ENCODE measurements at places on chromosomes 6 and 20.

- DNase-seq = no peak
- no peaks in the 10 kb centered on the region for H3K36me3 ChIP-seq
- no peak overlapping the region for H3K4me3 ChIP-seq
- H3K27me3 ChIP-seq = no peaks in the 10 kb centered on the region
Measured at GRCh38 chr20:7695635-7696034, 244.6 kb downstream of the HAO1 start.

DNA sequence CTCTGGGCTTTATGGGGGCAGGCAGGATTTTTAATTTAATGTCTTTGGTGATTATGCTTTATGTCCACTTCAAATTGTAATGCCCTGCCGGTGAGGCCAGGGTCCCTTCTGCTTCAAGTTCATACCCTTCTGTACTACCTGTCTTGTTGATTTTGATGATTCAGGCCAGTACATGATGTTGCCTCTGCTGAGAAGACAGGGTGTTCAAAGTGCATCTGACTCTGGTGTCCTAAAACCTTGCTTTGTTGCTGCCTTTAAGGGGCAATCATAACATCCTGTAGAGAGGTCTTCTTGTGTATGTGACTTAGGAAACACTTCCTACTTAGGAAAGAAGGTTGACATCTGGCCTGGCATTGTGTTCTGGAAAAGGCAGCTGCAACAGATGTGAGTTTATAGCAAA, 113.2 kb downstream of the TMEM170B start:
- no peak for DNase-seq
- H3K27me3 ChIP-seq = no peaks in the 10 kb centered on the region
- no peak overlapping the region for H3K4me3 ChIP-seq
- H3K36me3 ChIP-seq = no peaks in the 10 kb centered on the region

DNA sequence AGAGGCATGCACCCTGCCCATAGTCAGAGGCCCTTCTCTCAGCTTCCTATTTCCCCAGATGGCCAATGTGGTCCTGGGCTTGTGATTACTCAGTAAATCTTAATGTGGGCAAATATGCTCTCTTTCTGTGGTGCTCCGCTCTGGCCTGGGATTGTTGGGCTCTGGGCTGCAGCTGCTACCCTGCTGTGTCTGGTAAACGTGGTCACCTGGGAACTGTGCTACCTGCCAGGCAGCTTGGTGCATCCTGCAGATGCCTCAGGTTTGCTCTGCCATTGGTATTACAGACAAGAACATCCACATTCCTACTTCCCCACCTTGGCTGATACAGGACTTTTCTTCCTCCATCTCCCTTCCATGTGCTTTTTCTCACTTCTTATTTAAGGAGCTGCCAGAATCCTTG, 611.5 kb upstream of the IMPG1 start:
- DNase-seq = no peak
- no peak overlapping the region for H3K4me3 ChIP-seq
- H3K27ac ChIP-seq = no peak overlapping the region
- H3K4me1 ChIP-seq = no peaks in the 10 kb centered on the region
- H3K27me3 ChIP-seq = no peaks in the 10 kb centered on the region
- H3K36me3 ChIP-seq = no peaks in the 10 kb centered on the region

DNA sequence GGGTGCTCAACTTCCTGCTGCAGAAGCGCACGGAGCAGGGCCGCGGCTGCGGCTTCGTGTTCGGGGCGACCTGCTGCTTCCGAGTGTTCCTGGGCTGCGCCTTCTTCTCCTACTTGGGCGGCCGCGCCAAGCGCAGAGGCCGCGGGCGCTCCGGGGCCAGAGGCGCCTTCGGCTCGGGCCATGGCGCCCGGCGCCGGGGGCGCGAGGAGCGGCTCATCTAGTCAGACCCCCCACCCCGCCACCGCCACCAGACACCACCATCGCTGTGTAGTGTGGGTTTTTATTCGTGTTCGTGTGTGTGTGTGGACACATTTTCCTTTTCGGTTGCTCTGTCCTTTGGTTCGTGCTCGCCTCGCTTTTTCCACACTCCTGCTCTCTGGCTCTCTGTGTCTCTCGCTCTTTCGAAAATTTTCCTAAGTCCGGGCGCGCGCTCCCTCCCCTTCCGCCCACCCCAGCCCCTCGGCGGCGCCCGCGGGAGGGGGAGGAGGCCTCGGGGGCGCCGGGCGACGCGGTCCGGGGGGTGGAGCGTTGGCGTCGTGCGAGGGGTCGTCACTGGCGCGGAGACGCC, 38.1 kb downstream of the GNAS start:
- peak overlapping the region; percentile 86 for H3K4me3 ChIP-seq
- peak; percentile 57 for DNase-seq
- H3K27me3 ChIP-seq = no peaks in the 10 kb centered on the region
- H3K36me3 ChIP-seq = peaks cover 17% of the 10 kb centered on the region
- H3K4me1 ChIP-seq = peaks cover 41% of the 10 kb centered on the region

DNA sequence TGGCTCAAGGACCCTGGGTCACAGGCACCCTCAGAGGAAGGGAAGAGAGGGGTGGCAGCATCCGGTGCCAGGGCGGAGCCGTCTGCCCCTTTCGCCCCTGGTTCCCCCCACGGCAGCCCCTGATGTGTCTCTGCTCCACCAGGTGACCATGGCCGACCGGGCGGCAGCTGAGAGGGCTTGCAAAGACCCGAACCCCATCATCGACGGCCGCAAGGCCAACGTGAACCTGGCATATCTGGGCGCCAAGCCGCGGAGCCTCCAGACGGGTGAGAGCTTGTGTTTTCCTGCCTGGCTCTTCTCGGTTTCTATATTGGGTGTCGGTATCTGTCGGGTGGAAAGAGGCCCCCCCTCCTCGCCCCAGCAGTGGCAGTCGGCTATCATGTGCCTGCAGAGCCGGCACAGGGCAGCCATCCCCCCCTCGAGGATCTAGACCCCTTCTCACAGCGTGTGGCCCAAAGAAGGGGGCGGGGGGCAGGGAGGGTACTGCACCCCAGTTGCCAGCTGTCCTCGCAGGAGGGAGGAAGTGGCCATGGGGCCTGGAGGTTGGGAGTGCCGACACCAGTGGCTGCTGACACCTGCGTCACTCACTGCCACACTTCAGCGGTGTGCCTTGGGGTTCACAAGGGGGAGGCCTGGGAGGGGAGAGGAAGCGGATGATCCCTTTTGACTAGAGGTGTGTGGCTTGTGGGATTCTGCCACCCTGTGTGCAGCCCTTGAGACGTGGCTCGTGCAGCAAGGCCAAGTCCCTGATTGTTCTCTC, 1.5 kb downstream of the RBM38 start:
- H3K36me3 ChIP-seq = peaks cover 55% of the 10 kb centered on the region
- DNase-seq = peak; percentile 78
- H3K27me3 ChIP-seq = no peaks in the 10 kb centered on the region
- peaks cover 50% of the 10 kb centered on the region for H3K4me1 ChIP-seq

- H3K4me3 ChIP-seq = no peak overlapping the region
- no peak overlapping the region for H3K27ac ChIP-seq
- no peak for DNase-seq
- H3K4me1 ChIP-seq = no peaks in the 10 kb centered on the region
Measured at GRCh38 chr6:49898904-49899566, 32.7 kb upstream of the CRISP1 start.

- H3K4me1 ChIP-seq = peaks cover 23% of the 10 kb centered on the region
- DNase-seq = no peak
Measured at GRCh38 chr20:32418376-32418775, 60.2 kb downstream of the ASXL1 start.

GRCh38 chr6:152846825-152847224, 96.2 kb downstream of the VIP start:
- no peak overlapping the region for H3K27ac ChIP-seq
- H3K4me3 ChIP-seq = no peak overlapping the region
- no peaks in the 10 kb centered on the region for H3K27me3 ChIP-seq
- no peaks in the 10 kb centered on the region for H3K36me3 ChIP-seq

GRCh38 chr6:157380779-157381561, at the start of gene ZDHHC14:
Gene ZDHHC14 (plus strand): TSS chr6:157381190.
- peak within 1 kb of the TSS; percentile 83 for H3K4me3 ChIP-seq
- peak; percentile 91 for DNase-seq
- peaks cover 30% of the 10 kb centered on the region for H3K4me1 ChIP-seq
- H3K27me3 ChIP-seq = peaks cover 12% of the 10 kb centered on the region
- peak within 1 kb of the TSS; percentile 78 for H3K27ac ChIP-seq

DNA sequence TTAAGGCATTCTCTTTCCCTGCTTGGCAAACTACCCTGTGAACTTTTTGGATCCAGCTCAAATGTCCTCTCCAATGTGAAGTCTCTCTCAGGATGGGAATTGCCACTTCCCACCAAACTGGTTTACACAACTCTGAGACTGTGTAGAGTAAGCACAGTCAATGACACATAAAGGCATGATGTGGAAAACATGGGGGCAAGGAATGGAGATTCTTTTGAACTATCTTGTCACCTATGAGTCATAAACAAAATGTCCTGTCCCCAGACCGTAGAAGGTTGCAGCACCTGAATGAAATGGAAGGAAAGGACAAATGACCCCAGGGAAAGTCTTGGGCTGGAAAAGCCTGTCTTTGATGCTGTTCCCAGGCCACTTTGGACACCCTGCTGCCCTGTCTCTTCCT, 11.0 kb upstream of the KIF13A start:
- H3K4me3 ChIP-seq = no peak overlapping the region
- no peaks in the 10 kb centered on the region for H3K4me1 ChIP-seq
- no peak for DNase-seq
- H3K36me3 ChIP-seq = no peaks in the 10 kb centered on the region

DNA sequence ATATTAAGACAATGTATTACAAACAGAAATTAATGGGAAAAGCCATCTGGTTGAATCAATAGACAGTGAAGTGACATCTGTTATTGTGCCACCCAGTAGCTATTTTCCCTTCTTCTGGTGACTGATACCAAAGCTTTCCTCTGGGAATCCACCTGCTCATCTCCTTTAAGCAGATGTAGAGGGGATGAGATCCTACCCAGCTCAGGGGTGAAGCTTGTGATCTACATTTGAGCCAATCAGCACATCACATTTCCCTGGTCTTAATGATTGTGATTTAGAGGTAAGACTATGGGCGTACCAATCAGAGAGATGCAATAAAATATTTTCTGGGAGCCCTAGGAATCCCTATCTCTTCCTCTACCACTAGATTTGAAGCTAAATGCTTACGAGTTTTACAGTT, 782.9 kb downstream of the PTPRT start:
- no peaks in the 10 kb centered on the region for H3K27me3 ChIP-seq
- no peak overlapping the region for H3K27ac ChIP-seq
- DNase-seq = no peak
- H3K4me3 ChIP-seq = no peak overlapping the region
- H3K36me3 ChIP-seq = no peaks in the 10 kb centered on the region

- DNase-seq = peak; percentile 62
- peaks cover 46% of the 10 kb centered on the region for H3K27me3 ChIP-seq
- peaks cover 6% of the 10 kb centered on the region for H3K4me1 ChIP-seq
- peaks cover 13% of the 10 kb centered on the region for H3K36me3 ChIP-seq
- H3K27ac ChIP-seq = no peak within 1 kb of the TSS
Measured at GRCh38 chr20:58228484-58229197, at the start of gene ANKRD60. Gene ANKRD60 (minus strand): TSS chr20:58228653. CDS start chr20:58228653, 0 bp downstream.

DNA sequence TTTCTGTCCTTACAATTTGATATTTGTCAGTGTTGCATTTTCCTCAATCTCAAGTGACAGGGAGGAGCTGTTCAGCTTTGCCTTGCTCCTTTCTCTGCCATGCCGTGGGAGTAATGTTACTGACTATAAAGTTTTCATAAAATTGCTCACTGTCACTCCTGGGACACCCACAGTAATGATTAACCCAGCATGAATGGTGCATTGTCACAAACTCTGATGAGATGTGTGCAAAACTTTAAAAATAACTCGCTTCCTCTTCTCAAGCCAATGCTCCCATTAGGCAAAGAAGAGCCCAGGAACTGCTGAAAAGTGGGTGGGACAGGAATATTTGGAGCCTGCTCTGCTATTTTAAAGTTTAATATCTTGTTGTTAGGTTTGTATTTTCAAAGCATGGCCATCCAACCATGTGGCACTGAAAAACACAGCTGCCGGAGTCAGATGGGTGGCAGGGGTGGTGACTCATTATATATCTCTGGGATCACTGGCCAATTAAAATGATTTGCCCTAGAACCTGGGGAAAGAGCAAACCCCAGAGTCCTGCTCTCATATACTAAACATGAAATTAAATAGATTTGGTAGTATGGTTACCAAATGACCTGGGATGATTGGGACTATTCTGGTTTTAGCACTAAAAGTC, 260.1 kb downstream of the BTBD3 start:
- no peak overlapping the region for H3K4me3 ChIP-seq
- no peak for DNase-seq

DNA sequence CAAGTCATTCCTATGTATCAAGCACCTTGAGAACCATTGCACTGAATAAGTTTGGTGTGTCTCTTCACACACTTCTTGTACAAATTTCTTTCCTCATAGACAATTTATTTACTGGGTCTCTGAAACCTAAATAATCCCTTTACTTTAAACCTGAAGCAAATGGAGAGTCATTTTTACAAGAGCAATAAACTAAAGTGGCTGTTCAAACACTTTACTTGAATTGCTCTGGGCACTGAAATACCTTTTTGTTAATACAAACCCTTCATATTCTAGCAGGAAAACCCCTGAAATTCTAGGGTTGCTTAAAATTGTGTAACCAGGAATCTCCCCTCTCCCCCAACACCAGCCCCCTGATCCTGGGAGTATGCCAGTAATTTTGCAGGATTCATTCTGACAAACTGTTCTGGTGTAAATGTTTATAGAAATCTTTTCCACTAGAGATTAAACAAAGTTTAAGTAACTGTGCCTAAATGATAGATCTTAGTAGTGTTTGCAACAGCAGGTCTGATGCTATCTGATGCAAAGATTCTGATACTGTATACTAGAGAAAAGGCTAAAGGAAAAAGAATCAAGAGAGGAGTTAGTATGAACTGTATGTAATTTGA, 13.4 kb downstream of the RSPO3 start:
- no peak overlapping the region for H3K4me3 ChIP-seq
- peaks cover 14% of the 10 kb centered on the region for H3K27me3 ChIP-seq
- DNase-seq = no peak
- no peaks in the 10 kb centered on the region for H3K36me3 ChIP-seq
- H3K27ac ChIP-seq = no peak overlapping the region

DNA sequence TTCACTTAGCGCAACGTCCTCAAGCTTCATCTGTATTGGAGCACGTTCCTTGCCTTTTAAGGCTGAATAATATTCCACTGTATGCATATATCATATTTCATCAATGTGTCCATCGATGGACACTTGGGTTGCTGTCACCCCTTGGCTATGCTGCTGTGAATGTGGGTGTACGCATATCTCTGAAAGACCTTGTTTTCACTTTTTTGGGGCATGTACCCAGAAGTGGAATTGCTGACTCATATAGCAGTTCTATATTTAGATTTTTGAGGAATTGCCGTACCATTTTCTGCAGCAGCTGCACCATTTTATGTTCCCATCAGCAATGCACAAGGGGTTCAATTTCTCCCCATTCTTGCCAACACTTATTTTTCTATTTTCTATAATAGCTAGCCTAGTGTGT, 22.8 kb upstream of the SLC23A2 start:
- H3K4me3 ChIP-seq = no peak overlapping the region
- no peaks in the 10 kb centered on the region for H3K27me3 ChIP-seq
- DNase-seq = no peak
- no peak overlapping the region for H3K27ac ChIP-seq
- no peaks in the 10 kb centered on the region for H3K36me3 ChIP-seq
